ENCODE measurements at places on chromosomes 16 and 17.

- DNase-seq, result no peak
Observed at GRCh38 chr17:19369846-19370492, 7.4 kb upstream of the B9D1 start.

DNA sequence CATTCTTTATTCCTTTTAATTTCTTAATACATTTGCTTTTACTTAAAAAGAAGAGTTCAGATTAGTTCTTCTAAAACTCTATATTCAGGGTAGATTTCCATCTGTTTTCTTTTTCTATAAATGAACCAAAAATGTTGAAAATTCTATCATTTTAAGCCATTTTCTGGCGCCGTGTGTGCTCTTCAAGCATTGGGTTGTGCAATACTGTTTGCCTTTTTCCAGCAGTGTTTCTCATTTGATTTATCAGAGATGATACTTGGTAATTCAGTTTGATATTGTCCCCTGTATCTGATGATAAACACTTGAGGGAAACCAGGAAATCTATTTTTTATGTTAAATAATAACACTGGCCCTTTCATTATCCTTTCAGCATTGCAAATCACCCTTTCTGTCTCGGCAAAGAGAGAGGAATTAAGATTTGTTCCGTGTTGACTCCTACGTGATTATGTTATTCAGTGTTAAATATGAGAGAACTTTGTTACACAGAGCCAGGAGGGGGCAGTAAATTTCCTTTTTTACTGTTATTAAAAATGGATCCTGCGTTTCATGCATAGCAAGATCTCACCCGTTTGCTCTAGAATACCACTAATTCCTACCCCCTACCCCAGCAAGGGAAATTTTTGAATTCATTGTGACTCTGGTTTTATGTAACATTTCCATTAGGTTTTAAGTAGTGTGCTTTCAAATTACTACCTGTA lies 606.9 kb upstream of the RBFOX1 start:
- no peak for DNase-seq

DNA sequence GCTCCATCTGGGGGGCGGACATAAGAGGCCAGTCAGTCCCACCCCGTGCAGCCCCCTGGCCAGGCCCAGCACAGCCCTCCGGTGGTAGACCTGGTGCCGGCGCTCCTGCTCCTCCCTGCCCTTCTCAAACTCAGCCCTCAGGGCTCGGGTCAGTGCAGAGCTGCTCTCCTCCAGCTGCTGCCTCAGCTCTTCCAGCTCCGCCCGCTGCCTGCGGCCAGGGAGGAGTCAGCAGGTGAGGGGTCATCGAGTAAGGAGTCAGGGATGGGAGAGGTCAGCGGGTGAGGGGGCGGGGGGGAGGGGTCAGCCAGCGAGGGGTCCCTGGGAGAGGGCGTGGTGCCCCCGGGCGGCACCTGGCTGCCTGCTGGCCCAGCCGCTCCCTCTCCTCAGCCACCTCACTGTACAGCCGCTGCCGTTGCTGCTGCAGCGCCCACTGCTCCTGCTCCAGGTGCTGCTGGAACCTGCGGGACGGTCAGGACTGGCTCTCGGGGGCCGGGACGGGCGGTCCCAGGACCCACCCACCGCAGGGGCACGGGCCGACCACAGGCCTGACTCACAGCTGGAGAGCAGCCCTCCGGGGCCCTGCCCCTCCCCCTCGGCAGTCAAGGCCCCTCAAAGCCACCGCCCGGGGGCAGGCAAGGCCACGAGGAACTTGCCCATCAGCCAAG lies 26.5 kb upstream of the AATK start:
- DNase-seq, result no peak

GRCh38 chr17:72206376-72206775 lies 85.6 kb downstream of the SOX9 start:
- no peak for DNase-seq

DNA sequence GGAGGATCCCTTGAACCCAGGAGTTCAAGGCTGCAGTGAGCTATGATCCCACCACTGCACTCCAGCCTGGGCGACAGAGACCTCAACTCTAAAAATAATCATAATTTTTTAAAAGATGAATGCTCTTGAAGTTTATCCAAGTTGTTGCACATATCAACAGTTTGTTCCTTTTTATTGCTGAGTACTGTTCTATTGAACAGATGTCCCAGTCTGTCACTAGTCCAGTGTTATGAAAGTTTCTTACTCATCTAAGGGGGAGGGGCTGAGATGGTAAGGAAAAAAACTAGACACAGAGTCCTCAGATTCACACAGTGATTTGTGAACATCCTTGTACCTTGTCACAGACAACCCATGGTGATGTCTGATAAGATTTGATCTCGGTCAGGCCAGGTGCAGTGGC lies 3.9 kb downstream of the ACAP1 start:
- DNase-seq, result no peak

DNA sequence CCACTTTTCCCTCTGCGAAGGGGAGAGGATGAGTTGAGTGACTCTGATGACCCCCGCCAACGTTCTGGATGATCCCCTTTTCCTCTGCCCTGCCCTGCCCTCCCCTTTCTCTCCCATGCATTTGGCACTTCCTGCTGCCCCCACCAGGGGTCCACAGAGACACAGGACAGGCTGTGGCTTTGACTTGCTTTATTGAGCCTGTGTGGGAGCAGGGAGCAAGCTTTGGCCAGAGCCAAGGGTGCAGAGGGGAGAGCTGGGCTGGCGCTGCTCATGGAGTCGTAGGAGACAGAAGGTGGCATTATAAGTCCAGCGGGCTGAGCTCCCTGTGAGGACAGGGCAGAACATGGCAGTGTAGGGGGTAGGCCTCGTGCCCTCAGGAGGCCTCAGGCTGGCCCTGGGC lies 1.6 kb downstream of the PPY start:
- no peak for DNase-seq

- DNase-seq, result no peak
Observed at GRCh38 chr17:46986366-46986765, 7.3 kb upstream of the RPRML start.

- no peak for DNase-seq
Observed at GRCh38 chr16:56989988-56990387, 631 bp downstream of the NLRC5 start.

GRCh38 chr16:21997697-21998480 lies 3.0 kb downstream of the PDZD9 start:
- no peak for DNase-seq

DNA sequence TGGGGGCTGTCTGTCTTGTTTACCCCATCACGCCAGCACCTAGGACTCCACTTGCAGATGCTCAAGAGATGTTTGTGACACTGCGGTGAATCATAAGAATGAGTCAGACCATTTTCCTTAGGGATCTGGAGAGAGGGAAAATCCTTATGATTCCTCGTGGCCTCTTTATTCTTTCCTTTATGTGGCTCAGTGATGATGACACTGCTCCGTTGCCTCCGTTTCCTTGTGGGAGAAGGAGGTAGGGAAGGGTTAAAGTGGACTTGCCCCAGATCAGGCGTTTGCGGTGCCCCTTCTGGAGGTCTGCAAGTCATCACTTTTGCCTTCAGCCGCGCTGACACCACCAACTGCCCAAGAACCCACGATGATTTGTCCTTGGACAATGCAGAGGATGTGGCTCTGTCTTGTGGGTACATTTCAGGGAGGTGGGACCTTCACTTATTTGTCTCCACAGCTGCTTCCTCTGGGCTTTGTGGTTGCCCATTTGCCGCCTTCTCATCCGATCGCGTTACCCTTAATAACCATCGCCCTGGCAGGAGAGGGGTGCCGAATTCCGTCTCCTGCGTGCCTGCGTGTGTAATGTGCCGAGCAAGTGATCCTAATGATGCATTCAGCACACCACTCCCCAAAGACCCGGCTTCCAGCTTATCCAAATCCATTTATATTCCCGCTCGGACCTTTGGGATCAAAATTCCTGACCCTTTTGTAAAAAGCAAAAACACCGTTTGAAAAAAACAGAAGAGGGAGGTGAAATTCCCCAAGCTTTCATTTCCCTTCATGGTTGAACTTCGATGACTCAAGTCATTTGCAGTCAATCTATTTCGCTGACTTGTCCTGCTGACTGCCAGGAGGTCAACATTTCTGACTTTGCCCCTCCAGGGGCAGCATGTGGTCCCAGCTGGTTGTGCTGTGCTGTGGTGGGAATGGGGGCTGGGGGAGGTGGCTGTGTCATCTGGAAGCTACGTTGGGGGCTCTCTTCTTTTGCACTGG lies 87.2 kb upstream of the IRX3 start:
- DNase-seq, result no peak

- no peak for DNase-seq
Observed at GRCh38 chr17:18860161-18860972, 2.4 kb downstream of the PRPSAP2 start.

GRCh38 chr17:13244513-13244912 lies 226.7 kb upstream of the ELAC2 start:
- DNase-seq, result no peak

DNA sequence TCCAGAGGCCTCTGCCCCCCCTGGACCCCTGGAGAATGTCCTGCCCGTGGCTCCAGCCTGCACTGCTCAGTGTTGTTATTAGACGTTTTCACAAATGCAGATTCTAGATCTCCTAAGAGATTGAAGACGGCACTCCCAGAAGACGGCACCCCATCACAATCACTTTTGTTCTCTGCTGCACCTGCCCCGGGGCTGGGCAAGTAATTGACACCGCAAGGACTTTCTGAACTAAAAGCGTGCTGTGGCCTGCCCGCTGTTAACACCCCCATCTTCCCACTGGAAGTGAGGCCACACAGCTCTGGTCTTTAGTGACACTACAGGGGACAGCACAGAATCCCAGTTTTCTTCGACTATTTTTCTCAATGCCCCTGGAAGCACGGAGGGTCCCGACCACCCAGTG lies 256.9 kb downstream of the ENGASE start:
- DNase-seq, result no peak

Measured in activated CD4-positive, alpha-beta T cell treated with anti-CD3 and anti-CD28 coated beads, Interleukin-2, amount 50 U/mL, for 24 hours (primary cell).